NCI-H1417 (cell line): ENCODE measurements at places on chromosomes 4 and X.

- DNase-seq = no peak
Observed at GRCh38 chrX:154409222-154409871, at the start of gene DNASE1L1. TSS of gene DNASE1L1 (minus strand) at chrX:154409254. CDS start at chrX:154405568, 3,686 bp downstream.

- DNase-seq = no peak
Observed at GRCh38 chr4:108056418-108056817, 66.7 kb downstream of the HADH start.

GRCh38 chr4:37431417-37431743 lies 186.8 kb downstream of the NWD2 start:
- no peak for DNase-seq

- no peak for DNase-seq
Observed at GRCh38 chrX:58044130-58044529, 133.9 kb upstream of the ZXDA start.

DNA sequence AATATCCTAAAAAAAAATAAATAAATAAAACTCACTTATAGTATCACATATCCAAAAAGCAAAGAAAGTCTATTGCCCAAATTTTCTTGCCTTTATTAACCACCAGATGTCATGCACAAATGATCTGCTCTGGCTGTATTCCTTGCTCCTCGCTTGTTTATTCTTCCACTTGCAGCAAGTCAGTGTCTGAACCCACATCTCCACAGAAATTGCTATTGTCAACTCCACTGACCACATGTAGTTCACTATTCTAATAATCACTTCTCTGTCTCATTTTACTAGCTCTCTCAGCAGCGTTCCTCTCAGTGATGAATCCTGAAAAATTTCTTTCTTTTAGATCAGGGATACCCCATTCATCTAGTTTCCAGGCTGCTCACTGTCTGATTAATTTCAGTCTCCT lies 29.3 kb upstream of the CXXC4 start:
- no peak for DNase-seq

GRCh38 chrX:85977218-85977617 lies 70.1 kb downstream of the CHM start:
- DNase-seq = no peak

DNA sequence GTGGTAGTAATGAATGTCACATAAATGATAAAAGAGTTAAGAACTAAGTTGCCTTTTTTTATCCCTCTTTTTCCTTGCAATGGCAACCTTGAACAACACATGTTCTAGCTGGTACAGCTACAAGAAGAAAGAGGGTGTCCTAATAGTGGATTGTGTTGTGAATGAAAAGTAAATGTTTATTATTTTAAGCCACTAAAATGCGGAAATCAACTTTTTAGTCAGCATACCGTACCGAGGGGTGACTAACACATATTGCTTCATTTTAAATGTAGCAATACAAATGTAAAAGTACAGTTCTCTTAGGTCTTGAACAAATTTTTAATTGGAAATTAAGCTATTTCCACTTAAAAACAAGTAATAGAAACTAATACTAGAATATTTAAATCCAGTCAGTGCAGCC lies 17.7 kb upstream of the AP1AR start:
- DNase-seq = no peak

- DNase-seq = no peak
Observed at GRCh38 chrX:8684201-8684965, 47.6 kb downstream of the ANOS1 start.

DNA sequence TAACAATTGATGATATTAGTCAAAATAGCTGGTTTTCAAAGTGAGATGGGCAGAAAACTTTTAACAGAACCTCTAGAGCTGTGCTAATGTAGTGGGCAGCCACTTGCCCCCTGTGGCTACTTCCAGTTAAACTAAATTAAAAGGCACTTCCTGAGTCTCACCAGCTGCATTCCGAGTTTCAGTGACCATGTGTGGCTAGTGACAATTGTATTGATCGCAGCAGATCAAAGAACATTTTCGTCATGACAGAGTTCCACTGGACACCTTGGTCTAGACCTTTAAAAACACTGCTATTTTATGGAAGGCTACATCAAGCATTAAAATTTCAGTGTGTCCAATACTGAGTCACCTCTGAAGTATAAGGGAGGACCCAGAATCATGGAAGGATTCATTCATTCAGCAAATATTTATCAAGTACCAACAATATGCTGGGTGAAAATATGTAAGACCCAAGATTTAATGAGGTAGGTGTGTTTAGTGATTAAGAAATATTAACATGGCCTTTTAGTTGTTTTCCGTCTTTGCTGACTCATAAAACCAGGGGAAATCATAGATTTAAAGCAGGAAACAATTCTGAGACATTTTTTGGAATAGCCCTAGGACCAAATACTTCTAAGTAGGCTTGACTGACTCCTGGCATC lies 5.1 kb upstream of the FAT1 start:
- DNase-seq = no peak

DNA sequence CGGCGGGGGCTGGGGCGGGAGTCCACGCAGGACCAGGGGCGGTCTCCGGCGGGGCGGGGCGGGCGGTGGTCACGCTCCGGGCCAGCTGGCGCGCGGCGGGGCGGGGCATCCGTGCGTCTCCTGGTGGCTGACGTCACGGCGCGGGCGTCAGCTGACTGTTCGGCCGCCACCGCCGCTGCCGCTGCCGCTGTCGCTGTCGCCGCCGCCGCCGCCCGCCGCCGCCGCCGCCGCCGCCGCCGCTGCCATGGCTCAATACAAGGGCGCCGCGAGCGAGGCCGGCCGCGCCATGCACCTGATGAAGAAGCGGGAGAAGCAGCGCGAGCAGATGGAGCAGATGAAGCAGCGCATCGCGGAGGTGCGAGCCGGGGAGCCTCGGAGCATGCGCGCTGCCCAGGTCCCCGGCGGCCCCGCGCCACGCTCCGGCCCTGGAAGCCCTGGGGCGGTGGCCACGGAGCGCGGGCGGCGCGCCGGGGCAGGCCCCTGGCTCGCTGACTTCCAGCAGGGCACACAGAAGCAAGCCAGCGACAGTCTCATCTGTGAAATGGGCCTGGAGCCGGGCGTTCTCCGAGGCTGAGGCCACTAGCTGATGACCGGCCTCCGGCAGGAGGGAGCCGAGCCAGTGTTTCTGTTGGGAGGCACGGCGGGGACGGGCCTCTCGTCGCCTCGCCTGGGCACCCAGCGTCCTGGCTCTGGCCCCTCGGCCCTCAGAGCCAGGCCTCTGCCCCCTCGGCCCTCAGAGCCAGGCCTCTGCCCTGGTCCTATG lies at the start of gene FAM50A:
TSS of gene FAM50A (plus strand) at position 150 of the 763 bp plus-strand sequence. CDS start at position 245, 95 bp downstream.
- peak; percentile 74 for DNase-seq

GRCh38 chr4:120018786-120019185 lies 47.9 kb downstream of the MAD2L1 start:
- no peak for DNase-seq

DNA sequence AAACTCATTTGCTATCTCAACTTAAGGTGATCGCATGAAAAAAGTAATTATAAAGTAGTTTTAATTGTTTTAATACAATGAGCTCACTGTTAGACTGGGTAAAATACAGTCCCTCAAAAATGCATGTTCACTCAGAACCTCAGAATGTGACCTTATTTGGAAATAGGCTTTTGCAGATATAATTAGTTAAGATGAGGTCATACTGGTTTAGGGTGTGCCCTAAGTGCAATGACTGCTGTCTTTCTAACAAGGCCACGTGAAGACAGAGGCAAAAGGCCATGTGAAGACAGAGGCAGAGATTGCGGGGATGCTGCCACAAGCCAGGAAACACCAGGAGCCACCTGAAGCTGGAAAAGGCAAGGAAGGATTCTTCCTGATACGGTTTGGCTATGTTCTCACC lies 262.1 kb downstream of the NKX6-1 start:
- DNase-seq = no peak

GRCh38 chr4:106426069-106426468 lies 57.5 kb upstream of the GIMD1 start:
- no peak for DNase-seq

- no peak for DNase-seq
Observed at GRCh38 chr4:65069177-65069576, 601.1 kb downstream of the EPHA5 start.

GRCh38 chr4:161457311-161457710 lies 706.5 kb downstream of the FSTL5 start:
- DNase-seq = no peak

- DNase-seq = no peak
Observed at GRCh38 chr4:186946682-186947294, 223.1 kb upstream of the FAT1 start.

- DNase-seq = no peak
Observed at GRCh38 chrX:16953606-16954211, 7.3 kb downstream of the REPS2 start.

- DNase-seq = no peak
Observed at GRCh38 chrX:70476934-70477733, 32.5 kb downstream of the DLG3 start.

DNA sequence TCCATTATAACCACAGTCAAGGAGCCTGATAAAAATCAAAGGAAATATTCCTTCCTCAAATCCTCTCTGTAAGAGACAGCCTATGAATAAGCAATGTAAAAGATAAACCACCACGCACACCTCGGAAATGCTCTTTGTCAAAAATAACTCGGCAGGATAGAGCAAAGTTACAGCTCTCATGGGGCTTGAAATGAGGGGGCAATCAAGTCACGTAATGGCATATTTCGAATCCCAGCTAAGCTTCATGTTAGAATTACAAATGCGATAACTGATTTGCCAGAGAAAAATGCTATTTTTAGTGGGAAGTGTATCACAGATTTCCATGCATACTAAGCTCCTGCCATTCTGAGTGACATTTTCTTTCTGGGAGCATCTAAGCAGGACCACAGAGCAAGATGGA lies 49.4 kb downstream of the EVC2 start:
- no peak for DNase-seq

- no peak for DNase-seq
Observed at GRCh38 chrX:150790021-150790420, 96.8 kb downstream of the MTMR1 start.

GRCh38 chr4:61298178-61298740 lies 98.1 kb downstream of the ADGRL3 start:
- no peak for DNase-seq

DNA sequence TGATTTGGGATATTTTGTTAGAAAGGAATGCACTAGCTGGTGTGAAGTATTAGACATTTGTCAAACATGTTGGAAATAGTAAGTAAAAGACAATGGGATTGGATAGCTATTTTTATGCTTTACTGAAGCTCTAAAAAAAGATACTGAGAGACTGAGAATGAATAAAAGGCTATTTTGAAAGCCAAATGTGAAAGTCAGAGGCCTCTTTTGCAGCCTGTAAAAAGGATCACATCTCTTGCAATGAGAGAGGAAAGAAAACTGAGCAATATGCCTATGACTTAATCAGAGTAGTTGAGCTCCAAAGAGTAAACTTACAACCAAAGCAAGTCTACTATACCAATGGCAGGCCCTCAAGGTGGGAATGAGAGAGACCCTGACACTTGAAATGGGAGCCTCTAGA lies 212.6 kb upstream of the LCORL start:
- DNase-seq = no peak

DNA sequence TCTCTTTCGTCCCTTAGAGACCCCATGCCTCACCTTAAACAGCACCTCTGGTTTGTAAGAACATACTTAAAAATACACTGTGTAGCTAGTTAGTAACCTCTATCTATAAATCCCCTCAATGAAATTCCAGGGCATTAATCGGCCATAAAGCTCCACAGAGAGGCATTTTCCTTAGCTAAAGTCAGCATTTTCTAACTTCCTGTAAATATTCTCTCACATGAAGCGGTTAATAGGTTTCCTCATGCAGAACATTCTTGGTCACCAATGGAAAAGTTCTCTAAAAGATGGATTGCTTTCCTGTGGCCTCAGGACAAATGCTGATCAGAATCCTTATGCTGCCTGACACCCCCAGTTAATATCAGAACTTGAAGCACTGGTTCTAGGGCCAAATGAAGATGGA lies 248.6 kb upstream of the BOD1L1 start:
- DNase-seq = no peak

DNA sequence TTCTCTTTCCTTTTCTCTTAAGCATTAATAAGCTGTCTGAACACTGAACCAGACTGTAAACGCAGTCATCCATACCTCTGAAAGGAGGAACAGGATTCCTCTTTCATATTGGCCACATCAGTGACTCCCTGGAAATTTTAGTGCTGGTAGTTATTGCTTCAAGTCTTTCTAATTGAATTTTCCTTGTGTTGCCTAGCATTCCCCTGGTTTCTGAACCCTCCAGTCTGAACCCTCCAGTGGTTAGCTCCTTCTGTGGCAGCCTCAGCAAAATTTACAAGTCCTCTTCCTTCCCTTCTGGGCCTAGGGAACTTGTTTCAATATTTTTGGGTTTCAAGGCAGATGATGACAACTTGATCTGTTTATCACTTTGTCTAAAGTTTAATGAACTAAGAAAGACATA lies 7.9 kb downstream of the SPARCL1 start:
- no peak for DNase-seq

DNA sequence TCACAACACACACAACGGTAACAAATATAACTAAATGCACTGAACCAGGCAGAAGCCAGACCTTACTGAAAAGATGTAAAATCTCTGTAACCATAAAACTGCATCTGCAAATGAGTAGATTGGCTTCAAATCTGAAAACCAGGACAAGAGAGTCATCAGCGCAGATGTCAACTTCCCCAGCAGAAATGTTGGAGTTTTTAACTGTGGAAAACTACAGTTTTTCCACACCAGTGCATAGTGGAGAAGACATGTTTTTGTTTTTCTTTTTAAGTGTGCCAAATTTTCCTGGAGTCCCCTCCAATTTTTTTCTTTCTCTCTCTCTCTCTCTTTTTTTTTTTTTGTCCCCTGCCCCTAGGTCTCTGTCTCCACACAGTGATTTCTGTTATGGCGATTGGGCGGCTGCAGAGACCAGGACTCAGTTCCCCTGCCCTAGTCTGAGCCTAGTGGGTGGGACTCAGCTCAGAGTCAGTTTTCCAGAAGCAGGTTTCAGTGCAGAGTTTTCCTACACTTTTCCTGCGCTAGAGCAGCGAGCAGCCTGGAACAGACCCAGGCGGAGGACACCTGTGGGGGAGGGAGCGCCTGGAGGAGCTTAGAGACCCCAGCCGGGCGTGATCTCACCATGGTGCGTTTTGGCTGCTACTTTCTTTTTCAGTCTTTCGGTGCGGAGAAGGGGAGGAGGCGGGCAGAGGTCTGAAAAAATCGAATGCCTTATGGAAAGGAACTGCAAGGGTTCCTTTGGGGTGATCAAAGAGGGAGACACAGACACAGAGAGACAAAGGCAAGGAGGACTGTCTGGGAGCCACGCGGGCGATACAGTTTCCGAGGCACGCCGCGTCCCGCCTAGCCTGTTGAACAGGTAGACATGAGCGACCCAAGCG lies at the start of gene GUCY1A1:
TSS of gene GUCY1A1 (plus strand) at position 505 of the 878 bp plus-strand sequence. CDS start 30,020 bp downstream, outside the sequence.
- DNase-seq = no peak

DNA sequence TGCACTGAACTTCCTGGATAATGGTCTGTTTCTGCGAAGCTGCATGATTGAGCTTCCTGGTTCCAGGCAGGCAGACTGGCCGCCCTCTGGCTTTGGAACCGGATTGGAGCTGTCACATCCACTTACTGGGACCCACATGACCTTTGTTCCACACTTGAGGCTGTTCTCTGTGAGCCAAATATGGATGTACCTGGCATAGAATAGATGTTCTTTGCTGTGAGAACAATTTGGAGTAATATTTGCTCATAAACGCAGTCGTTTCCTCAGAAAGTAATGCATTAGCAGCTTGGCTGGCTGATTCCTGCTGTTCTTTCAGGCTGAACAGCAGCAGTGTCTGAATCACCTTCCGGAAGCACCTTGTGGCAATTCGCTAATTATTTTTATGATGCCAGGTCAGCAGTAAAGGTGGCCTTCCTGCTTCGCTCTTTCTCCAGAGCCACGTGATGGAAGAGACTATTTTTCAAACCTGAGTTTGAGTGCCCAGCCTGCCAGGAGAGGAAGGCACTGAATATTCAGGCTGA lies 78.1 kb upstream of the BOD1L1 start:
- peak; percentile 88 for DNase-seq

GRCh38 chrX:41785685-41786084 lies 61.7 kb downstream of the GPR82 start:
- DNase-seq = no peak

GRCh38 chr4:80294206-80294605 lies 27.7 kb downstream of the FGF5 start:
- no peak for DNase-seq
